Stimulated activated naive B cell treated with anti-CD40 and anti-IgM and Interleukin-4, amounts not matched to agents 10 μg/mL and 1 μg/mL and 100 μg/mL, for 72 hours (primary cell): ENCODE measurements at places on chromosomes 3 and 15.

GRCh38 chr3:142064454-142064853, 84.9 kb downstream of the TFDP2 start:
- no peak for DNase-seq

GRCh38 chr3:71956716-71957115, 171.8 kb upstream of the PROK2 start:
- DNase-seq: no peak

GRCh38 chr3:141333836-141334626, 34.3 kb upstream of the ZBTB38 start:
- no peak for DNase-seq

- DNase-seq: no peak
Observed at GRCh38 chr15:29774900-29775299, 47.4 kb downstream of the TJP1 start.

DNA sequence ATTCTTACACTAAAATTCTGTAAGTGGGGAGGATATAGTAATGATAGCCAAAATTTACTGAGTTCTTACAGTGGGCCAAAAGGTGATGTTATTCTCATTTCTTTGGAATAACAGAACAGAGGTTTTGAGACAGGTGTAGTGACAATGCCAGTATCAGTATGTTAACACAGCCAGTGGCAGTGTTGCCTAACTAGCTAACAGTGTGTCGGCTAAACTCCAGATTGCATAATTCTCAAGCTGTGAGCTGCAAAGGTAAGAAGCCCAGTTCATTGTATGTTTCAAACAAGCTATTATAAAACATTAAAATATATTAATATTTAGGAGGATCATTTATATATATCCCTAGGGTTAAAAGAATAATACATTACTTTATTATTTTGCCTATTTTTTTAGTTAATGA, 920 bp downstream of the SLC15A2 start:
- no peak for DNase-seq

GRCh38 chr15:42154212-42154941, 2.1 kb downstream of the PLA2G4F start:
- DNase-seq: no peak

DNA sequence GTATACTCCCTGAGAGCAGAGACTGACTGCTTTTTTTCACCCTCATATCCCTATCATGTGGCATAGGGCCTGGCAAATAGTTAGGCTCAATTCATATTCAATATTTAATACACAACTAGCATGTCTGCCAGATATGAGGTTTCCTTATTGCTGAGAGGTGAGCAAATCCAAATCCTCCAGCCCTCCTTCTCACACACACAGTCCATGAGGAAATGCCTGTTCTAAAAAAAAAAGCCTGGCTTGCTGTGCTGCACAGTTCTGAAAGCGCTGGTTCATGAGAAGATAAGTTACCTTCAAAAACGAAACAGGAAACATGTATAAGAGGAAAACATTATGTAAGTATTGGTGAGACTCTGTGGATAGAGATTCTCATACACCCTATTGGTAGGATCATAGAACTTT, 15.5 kb upstream of the ACAP2 start:
- DNase-seq: no peak

- DNase-seq: no peak
Observed at GRCh38 chr15:75230016-75230343, 28.2 kb upstream of the GOLGA6C start.

DNA sequence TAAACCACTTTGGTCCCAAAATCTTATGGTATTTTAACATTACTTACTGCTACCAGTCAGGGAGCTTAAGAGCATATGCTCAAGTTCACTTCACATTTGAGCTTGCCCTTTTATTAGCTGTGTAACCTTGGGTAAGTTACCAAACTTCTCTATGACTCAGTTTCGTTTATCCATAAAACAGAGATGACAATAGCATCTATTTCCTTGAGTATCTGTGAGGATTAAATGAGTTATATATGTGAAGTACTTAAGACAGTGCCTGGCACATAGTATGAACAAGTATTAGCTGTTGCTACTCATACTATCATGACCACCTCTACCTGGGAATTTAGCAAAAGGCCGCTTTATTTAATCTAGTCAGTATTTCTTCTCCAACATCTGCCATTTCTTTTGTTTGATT, 5.9 kb downstream of the ATOSA start:
- DNase-seq: no peak

- DNase-seq: no peak
Observed at GRCh38 chr3:11558002-11558401, 85.7 kb downstream of the VGLL4 start.

GRCh38 chr3:112814266-112814665, 32.4 kb downstream of the CD200R1L start:
- DNase-seq: peak; percentile 8

DNA sequence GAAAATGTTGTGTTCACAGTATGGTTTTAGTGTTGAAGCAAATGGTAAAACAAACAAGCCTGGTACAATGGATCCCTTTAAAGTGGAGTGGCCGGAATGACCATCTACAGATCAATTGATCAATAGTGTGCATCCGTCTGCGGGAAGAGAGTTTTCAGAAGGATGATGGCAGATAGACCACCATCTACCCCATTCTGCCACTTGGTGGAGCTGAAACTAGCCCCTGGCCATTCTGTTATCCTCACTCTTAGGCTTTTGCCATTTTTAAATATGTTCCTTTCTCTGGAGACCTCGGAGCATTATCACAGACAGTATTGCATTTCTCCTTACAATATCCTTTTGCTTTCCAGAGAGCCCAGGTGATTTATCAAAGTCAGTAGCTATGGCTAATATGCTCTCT, 258.9 kb upstream of the CFAP20DC start:
- DNase-seq: no peak

DNA sequence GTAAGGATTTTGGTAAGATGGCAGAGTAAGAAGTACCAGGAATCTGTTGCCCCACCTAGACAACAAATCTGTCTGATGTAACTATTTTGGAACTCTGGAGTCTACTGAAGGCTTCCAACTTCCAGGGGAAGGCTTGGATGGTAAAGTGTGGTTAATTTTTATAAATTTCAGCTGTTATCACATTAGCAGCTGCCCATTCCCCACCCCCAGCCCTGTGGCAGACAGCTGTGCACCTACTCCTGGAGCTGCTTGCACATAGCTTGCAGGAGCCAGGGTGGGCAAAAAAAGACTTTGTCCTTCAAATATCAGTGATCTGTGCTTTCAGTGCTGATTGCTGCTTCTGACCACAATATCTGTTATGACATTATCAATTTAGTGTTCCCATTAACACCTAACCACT, 47.4 kb downstream of the FRMD5 start:
- no peak for DNase-seq

DNA sequence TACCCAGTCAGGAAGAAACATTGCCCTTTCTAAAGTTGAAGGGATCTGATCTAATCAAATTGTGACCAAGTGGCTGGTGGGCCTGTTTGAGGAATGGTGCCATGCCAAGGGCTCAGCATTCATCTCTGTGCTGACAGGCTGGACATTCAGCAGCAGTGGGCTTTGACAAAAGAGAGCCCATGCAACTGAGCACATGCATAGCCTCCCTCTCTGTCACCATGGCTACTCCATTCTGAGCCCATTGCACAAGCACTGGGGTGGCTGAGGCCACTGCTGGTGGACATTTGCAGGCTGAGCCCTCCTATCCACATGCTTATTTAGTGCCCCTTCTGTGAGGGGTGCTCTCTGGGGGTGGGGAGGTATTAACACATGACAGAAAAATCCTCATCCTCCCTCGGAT, 28.6 kb upstream of the TNFSF10 start:
- DNase-seq: no peak

- DNase-seq: no peak
Observed at GRCh38 chr3:178289544-178290160, 246.6 kb upstream of the KCNMB2 start.

DNA sequence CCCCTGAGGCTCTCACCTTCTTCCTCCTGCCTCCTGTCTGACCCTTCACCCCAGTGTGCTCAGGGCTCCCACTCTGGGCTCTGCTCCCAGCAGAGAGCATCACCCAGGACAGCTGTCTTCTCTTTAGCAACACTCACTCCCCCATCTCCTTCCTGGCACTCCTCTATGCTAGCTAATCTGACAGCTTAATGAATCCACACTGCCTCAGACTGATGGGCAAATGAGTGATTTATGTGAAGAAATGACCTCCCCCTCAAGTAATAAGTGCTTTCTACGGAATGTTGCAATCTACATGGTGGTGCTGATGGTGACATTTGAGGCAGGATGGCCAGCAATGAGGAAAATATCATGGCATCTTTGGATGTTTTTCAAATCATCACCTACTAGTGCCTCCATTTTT, 83.6 kb downstream of the LSM3 start:
- no peak for DNase-seq

- DNase-seq: no peak
Observed at GRCh38 chr15:91679447-91679846, 174.1 kb upstream of the SLCO3A1 start.

DNA sequence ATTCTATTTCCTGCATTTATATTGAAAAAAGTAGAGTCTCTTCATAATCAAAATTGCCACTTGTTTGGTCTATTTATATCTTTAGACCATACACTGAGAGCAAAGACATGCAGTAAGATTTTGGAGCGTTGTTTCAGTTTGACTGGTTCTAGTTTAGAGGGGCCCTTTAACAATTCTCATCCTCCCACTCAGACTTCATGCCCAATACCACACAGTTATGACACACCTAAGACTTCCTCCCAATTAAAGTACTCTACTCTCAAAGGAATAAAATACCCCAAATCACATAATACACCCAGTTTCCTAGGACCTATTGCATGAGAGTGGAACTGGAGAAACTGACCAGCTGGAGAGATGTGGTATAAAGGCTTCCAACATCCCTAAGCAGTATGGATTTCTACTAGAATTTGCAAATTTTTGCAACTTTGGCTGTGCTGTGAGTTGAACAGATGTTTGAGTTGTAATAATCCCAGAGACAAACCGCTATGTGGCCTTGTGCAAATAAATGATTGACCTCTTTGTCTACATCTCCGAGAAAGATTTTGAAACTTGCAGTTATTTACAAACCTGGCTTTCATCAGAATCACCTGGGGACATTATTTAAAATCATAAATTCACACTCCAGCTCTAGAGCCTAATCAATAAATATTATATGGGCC, 170.0 kb upstream of the ROBO2 start:
- no peak for DNase-seq

GRCh38 chr3:79517766-79518413, 249.9 kb downstream of the ROBO1 start:
- DNase-seq: no peak

- DNase-seq: no peak
Observed at GRCh38 chr15:49887659-49888322, 231.2 kb downstream of the ATP8B4 start.
